ENCODE measurements at places on chromosomes 13 and 19.

DNA sequence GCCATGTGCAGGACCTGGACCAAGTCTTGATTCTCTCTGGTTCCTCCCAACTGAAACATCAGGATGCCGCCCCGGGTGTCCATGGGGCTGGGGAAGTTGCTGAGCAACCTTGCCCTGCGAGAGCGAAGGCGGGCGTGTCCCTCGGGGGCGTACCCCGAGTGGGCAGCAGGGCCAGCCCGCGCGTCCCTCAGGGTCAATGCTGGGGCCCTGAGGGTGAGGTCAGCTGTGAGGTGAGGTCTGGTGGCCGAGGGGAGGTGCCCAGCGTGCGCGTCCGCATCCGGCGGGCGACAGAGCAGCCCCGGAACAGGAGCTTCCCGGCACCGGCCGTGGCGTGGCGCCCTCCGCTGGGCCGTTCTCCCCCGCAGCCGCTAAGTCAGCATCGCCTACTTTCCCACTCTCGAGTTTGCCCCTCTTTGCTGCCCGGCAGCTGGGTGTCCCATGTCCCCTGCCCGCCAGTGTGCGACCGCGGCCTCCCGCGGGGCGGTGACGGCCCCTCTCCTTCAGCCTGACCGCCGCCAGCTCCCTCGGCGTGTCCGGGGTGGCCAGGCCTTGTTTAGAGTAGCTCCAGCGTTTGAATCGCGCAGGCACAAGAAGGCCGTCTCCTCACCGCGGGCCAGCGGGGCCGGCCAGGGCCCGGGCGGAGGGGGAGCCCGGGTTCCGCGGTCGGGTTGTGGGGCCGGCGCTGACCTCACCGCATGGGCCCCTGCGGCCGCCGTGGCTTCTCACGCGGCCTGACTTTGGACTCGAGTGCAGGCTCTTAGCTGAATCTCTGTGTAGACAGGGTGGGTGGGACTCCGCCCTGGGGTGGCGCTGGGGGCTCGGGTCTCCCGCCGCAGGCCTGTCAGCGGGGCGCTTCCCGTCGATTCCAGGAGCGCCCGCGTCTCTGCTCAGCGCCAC lies 33.0 kb downstream of the GJA3 start:
- no peak for DNase-seq

DNA sequence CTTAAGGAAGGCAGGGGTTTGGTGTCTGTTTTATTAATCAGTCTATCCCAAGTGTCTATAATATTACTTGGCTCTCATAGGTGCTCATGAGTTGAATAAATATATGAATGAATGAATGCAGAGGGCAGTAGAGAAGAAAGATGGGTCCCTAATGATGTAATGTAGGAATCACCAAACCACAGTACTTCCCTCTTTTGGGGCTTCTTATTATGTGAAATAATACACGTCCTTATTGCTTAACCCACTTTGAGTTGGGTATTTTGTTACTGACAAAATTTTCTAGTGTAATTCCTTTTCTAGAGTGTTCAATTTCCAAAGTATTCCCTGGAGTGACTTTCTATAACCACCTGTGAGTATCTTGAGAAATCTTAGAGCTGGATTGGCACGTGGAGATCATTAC lies 13.2 kb downstream of the KLK5 start:
- no peak for DNase-seq

GRCh38 chr19:49727217-49728030 lies 35.7 kb downstream of the TSKS start:
- no peak for DNase-seq

GRCh38 chr13:20460761-20461160 lies 64.9 kb downstream of the CRYL1 start:
- no peak for DNase-seq

GRCh38 chr13:73733706-73734105 lies 400.5 kb downstream of the KLF12 start:
- DNase-seq, result no peak

DNA sequence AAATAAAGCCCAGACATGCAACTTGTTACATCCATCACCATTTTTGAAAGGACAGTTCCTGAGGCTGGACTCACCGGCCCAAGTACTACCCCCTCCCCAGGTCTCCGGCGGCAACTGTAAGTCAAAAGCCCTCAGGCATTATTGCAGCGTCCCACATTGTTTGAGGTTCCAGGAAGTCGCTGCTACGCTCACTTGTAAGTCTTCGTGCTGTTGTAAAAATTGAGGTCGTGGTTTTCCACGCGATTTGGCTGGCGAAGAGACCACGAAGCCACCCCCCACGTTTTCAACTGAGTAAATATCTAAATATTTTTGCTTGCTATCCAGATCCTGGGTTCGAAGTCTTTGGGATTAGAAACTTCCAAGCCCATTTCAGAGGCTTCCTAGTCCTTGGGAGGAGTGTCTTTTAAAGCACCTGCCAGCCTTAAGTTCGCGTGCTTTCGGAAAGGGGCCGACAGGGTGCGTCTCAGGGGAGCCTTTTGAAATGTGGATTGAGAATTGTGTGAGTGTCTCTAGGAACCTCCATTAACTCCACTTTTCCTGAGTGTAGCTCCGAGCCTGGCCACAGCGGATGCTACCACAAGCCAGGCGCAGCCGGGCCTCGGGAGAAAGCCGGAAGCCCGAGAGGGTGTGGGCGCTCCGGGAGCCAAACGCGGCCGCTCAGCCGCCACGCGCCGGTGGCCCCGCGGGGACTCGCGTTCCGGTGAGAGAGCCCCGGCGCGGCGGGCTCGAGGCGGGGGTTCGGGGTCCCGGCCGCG lies 434 bp upstream of the FNDC3A start:
- DNase-seq, result peak; percentile 36

DNA sequence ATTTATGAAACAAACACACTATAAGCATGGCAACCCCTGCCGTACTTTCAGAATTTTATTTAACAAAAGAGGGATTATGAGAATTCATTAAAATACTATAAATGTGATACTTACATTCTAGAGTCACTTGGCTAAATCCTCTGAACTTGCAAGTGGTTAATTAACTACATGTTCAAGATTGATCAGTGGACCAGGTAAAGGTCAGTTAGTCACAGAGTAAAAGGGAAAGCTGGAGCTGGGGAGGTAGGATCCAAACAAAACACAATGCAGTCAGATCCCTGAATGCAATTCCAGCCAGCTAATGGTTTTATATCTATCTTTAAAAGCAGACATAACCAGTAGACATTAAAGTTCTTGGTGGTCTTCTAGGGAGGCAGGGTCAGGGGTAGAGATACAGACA lies 270.5 kb downstream of the DIAPH3 start:
- DNase-seq, result no peak

Data from fibroblast of skin of left quadriceps (primary cell).